Vagina (tissue), 2 donors: ENCODE measurements at places on chromosomes 6 and 20.

DNA sequence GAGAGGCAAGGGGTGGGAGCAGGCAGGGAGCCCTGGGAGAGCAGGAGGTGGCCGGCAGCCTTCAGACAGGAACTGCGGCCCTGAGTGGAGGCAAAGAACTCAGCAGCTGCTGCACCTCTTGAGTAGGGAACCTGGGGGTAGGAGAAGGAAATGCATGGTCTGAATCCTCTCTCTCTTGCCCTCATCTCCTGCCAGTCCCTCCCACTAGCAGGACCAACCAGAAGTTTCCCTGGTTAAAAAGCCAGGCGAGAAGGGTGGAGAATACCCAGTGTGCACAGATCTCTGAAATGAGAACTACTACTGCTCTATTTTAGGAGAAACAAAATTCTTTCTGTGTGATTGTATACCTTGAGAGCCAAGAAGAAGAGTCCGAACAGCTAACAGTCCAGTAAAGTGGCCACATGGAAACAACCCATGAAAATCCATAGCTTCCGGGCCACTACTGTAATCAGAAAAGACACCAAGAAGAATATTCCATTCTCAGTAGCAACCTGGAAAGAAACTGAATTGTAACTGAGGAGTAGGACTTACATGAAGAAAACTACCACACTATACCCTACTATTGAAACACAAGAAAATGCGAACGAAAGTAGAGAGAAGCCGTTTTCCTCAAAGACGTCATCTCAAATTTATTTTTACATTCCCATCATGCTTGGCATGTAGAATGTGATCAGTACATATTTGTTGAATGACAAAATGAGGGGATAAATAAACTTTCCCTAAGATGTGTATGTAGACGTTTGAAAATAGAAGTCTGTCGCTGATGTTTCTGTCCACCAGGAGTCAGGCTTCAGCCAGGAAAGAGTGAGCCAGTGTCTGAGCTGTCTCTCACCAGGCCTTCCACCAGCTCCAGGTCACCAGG lies 25.6 kb downstream of the WRNIP1 start:
- no peak for DNase-seq

- no peak for DNase-seq
Measured at GRCh38 chr20:31803552-31804291, 15.4 kb upstream of the MYLK2 start.

GRCh38 chr6:83199173-83199862 lies 6.2 kb downstream of the RWDD2A start:
- DNase-seq = no peak

- no peak for DNase-seq
Measured at GRCh38 chr6:110859335-110859792, 15.2 kb upstream of the AMD1 start.

DNA sequence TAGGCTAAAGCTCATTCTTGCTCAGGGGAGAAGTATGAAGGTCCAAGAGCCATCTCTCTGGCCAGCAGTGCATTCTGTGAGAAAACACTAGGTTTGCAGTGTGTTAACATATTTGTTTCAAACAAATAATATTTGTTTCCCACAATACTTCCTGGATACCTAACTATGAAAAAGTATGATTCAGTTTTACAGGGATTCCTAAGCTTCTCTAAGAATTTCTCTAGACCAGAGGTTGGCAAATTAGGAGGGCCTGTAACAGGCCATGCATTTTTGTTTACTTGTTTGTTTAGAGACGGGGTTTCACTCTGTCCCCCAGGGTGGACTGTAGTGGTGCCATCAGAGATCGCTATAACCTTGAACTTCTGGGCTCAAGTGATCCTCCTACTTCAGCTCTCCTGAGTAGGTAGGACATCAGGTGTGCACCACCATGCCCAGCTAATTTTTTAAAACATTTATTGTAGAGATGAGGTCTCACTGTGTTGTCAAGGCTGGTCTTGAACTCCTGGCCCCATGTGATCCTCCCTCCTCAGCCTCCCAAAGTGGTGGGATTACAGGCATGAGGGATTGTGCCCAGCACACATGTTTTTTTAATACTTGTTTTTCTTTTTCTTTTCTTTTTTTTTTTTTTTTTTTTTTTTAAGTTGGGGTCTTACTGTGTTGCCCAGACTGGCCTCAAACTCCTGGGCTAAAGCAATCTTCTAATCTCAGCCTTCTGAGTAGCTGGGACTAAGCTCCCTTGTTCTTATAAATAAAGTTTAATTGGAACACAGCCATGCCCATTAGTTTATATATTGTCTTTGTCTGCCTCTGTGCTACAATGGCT lies 71.7 kb downstream of the ADGRG6 start:
- no peak for DNase-seq

DNA sequence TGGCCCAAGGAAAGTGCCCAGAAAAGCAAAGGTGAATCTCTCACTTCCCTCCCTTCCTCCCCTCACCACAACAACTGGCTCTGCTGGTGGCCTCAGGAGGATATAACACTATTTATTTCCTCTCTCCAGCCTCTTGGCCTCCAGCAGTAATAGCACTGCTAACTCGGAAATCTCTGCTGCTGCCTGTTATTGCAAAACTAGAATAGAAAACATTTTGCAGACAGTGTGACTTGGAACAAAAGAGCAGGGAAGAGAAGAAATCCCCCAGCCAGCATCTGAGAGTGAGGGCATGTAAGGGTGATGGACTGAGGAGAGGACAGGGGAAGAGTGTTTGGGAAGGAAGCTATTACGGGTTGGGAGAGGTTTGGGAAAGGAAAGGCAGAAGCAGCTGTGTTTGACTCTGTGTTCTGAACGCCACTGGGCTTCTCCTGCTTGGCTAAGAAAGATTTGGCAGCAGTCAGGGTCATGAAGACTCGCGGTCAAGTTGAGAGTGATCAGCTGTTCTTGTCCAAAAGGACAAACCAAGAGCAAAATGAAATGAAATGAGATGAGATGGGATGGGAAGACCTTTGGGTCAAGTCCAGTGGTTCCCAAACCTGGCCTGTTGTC lies 81.0 kb upstream of the SNX9 start:
- DNase-seq = no peak

GRCh38 chr6:357791-358341 lies 33.7 kb upstream of the IRF4 start:
- no peak for DNase-seq

- no peak for DNase-seq
Measured at GRCh38 chr6:148375401-148375800, 32.8 kb downstream of the SASH1 start.
